ENCODE measurements at places on chromosomes 6 and 20.

- no peak for DNase-seq
These were observed 40.4 kb downstream of the SPDEF start for GRCh38 chr6:34515473-34516387.

- DNase-seq, result no peak
These were observed 1.2 kb downstream of the LMBRD1 start for GRCh38 chr6:69795469-69796072.

GRCh38 chr6:33589731-33590530 is 9.9 kb upstream of the BAK1 start:
- DNase-seq, result peak; percentile 87

DNA sequence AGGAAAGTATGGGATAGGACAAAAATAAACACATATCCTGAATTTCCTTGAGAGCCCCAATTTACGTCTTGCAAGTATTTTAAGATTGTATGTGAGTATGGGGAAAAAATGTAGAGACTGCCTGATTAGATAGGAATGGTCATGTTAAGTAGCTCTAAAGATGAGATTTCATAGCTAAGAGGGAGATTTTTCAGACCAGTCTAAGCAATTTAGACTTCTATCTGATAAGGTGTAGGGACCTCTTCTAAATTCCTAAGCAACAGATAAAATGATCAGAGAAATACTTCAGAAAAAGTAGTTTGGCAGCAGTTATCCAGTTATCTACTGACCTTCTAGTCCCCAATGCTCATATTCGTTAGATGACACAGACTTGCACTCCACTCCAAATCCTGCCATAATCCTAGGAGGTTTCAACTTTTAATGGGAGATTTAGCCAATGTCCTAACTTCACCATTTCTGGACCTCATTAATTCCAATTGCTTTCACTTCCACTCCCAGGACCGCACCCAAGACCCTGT is 90.0 kb downstream of the FILIP1 start:
- DNase-seq, result no peak

- DNase-seq, result no peak
These were observed 35.1 kb downstream of the RBM38 start for GRCh38 chr20:57426271-57426689.

DNA sequence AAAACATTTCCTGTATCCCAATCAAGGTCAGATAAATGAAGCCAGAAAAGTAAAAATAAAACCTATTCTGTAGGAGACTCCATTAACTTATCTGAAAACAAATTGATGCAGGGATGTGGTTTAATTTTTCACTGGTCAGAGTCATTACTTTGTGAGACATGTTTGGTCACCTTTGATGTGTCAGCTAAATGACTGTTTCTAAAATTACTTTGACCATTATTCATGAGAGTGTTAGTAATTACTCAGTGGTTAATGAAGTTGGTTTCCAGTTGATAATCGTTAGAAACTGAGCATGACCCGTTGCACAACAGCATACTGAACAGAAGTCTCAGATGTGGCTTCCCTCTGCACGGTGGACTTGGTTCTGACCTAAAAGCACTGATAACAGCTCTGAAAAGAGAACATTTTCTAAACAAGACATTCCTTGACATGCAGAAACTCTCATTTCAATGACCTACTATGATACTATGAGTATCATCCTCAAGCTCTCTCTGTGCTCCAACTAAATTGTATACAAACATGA is 410.5 kb upstream of the RNF217 start:
- no peak for DNase-seq

DNA sequence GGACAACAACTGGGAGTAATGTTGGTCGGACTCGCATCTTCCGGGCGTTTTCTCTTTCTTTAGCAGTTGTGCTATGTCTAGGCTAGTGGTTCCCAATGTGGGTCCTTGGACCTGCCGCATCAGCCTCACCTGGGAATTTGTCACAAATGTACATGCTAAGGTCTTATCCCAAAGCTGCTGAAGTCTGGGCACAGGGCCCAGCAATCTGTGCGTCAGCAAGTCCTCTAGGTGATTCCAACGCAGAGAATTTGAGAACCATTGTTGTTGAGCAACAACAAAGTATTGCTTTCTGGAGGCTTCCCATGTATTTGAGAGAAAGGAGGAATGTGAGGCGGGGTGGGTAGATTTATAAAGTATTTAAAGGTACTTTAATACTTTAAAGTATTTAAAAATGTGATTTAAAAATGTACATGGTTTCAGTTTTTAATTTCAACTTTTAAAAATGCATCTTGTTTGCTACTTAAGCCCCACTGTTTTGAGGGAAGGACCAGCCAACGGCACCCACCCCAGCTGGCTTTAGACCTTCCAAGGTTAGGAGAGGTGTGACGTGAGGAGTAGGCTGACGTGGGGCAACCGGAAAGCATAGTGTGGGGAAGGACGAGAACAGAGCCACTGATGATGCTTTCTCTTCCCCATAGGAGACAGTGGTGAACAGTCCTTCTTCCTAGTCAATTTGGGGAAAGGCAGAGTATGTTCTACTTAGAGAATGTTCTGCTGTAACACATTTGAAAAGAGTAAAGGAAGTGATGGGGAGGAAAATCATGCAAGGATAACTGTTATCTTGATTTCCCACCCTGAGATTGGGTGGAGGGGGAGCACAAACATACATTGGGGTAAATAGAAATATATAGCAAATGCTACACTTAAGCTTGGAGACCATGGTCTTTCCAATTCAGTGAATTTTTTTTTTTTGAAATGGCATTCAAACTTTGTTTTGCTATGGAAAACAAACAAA is 4.3 kb downstream of the UST start:
- DNase-seq, result peak; percentile 41

- no peak for DNase-seq
These were observed 52.4 kb downstream of the DNAH8 start for GRCh38 chr6:38767560-38767959.

- peak; percentile 9 for DNase-seq
These were observed 207.7 kb upstream of the SNX9 start for GRCh38 chr6:157615420-157615769.

DNA sequence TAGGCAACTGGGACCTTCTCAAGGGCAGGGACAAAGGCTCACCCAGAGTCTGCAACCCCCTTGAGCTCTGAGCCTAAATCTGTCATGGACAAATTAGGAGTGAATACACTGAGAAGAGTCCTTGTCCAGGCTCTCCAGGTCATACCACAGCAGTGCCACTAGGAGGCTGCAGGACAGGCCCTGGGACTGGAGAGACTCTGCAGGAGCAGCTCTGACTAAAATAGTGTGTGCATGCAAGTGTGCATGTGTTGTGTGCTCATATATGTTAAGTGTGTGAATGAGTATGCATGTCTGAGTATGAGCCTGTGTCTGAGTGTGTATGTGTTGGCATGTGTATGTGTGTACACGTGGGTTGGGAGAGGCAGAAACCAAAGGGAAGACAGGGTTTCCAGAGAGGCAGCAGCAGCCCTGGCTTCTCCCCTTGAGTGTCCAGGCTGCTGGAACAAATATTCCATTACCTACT is 27.1 kb downstream of the MRPL14 start:
- peak; percentile 22 for DNase-seq

DNA sequence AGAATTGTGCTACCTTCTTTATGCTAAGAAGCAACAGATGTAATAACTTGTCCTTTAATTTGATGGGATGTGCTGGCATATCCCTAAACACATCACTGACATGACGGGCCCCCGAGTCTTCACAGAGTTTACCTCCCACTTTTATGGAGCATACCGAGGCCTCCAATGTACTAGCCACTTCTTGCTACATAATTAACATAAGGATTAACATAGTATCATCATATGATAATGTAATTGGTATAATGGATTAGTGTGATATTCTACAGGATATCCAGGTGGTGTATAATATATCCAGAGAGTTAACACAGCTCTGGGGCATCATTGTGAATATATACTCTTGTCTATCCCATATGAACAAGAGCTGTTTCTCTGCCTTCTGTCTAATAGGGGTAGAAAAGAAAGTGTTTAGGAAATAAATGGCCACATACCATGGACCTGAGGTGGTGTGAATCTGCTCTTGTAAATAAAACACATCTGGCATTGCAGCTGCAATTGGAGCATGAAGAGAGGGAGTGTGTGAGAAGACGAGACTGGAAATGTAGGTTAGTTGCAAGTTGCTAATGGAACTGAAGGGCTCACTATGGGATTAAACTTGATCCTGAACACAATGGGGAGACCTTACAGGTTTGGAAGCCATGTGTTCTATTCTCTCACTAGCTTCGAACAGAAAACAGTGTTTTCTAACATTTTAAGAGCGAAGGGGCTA is 102.3 kb downstream of the IYD start:
- DNase-seq, result no peak

DNA sequence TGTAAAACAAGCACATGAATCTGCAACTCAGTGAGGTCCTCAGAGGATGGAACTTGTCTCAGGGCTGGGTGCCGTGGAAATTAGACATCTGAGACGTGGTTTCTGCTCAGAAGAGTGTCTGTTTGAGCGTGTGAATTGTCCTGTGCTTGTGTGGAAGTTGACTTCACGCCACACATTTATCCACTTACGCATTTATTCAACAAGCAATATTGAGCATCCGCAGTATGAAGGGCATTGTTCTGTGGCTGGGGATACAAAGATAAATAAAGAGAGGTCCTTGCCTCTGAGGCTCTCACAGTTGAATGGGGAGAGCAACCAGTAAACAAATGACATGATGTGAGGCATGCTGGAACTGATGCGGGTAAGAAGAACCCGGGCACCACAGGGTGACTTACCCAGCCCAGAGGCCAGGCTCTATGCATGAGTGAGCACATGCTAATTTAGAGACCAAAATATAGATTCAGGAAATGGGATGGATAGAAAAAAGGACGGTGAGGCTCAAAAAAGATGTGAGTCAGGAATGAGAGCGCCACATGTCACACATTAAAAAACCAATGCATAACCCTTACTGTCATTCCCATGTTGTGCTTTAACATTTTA is 60.4 kb downstream of the SOBP start:
- DNase-seq, result no peak

- no peak for DNase-seq
These were observed 24.8 kb downstream of the RREB1 start for GRCh38 chr6:7132398-7133035.

- DNase-seq, result no peak
These were observed 78.2 kb upstream of the PTPRK start for GRCh38 chr6:128598571-128598970.

DNA sequence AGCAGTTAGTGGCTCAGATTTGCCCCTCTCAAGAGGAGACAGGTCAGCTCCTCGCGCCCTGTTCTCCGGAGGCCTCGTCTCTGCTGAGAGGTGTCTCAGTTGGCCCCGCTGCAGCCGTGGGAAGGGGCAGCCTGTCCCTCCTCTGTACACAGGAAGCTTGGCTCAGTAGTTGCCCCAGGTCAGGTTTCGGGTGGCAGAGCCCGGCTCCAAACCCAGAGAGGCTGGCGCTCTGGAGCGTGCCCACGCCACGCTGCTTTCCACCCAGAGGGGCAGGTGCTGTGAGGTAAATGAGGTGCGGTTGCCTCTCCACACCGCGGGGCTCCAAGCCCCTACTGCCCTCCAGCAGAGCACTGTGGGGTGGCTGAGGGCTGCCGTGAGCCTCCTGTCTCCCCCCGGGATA is 16.0 kb downstream of the DYNLT1 start:
- no peak for DNase-seq

DNA sequence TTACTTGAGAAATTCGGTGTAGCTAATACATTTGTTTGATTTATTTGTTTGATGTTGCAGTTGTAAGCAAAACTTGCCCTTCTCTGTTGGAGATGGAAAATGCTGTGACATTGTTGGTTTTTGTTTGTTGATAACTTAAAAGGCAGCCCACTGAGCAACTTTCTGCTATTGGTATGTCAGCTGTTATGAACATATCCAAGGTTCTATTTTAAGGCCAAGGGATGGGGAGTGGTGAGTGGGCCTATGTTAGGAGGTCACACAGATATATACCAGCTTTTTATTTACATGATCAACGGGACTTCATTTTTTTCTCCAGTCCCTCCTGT is 5.7 kb downstream of the QKI start:
- peak; percentile 51 for DNase-seq

GRCh38 chr20:51500311-51500710 is 42.2 kb downstream of the NFATC2 start:
- no peak for DNase-seq

DNA sequence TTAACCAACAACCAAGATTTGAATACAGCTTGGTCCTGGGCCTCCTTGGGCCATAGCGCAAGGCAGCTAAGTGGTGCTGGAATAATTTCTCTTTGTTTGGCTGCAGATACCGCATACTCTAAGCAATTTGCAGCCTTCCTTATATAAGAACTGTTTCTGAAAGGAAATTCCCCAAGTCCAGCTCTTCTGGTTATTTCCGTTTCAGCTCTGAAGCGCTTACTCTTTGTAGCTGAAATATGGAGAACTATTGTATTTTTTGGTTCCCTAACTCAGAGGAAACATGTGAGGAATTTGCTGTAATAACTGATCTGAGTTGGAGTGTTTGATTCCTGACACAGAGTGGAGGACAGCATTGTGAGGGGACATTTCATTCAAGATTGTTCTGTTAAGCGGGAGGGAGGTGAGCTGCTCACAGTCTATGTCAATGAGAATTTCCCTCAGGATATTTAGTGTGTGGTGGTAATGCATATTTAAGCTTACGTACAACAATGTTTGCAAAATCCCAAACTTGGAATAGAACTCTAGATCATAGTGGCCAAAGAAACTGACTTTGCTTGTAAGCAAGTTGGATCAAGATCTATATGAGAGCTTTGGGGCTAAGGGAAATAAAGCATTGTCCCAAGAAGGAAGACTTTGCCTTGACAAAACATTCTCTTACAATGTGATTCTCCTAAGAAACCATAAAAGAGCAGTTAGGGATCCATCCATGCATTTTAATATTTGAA is 576.6 kb upstream of the FLRT3 start:
- no peak for DNase-seq
